Lung (tissue), 17 donors: ENCODE measurements at places on chromosomes 3 and 15.
A peak's percentile ranks its signal among the peaks of the same experiment; 100 is the strongest.

DNA sequence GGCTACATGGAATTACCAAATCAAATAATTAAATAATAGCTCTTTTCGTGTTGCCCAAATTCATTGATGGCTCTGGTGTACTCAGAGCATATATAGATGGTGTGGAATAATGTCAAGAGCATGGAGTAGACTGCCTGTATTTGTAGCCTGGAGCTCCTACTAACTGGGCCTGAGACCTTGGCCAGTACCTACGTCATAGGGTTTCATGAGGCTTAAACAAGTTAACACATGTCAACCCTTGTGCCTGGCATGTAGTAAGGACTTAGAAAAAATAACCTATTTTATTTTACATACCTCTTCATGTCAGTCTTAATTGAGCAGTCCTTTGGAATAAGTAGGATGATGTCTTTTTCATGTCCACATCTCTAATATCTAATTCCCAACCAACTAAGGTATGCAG lies 223.7 kb upstream of the DPH6 start:
- no peaks in the 10 kb centered on the region for H3K27me3 ChIP-seq
- H3K4me3 ChIP-seq, result no peak overlapping the region
- H3K27ac ChIP-seq, result no peak overlapping the region

DNA sequence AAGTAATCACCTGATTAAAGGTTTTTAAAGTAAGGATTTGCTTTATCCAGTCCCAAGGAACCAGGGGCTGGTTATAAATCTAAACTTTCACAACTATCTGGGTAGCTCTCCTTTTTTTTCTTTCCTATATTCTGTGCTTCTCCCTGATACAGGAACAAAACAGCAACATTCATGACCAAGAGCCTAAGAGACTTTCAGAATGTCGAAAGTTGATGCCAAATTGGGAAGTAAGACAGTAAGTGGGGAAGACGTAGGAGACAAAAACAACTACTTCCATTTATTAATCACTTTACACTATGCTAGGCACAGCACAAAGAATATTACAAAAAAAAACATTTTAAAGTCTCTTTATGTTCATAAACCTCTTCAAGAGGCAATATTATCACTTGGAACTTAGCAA lies 211.6 kb downstream of the MAGI1 start:
- peaks cover 23% of the 10 kb centered on the region for H3K4me1 ChIP-seq
- DNase-seq, result no peak
- H3K4me3 ChIP-seq, result no peak overlapping the region
- no peak overlapping the region for H3K27ac ChIP-seq

DNA sequence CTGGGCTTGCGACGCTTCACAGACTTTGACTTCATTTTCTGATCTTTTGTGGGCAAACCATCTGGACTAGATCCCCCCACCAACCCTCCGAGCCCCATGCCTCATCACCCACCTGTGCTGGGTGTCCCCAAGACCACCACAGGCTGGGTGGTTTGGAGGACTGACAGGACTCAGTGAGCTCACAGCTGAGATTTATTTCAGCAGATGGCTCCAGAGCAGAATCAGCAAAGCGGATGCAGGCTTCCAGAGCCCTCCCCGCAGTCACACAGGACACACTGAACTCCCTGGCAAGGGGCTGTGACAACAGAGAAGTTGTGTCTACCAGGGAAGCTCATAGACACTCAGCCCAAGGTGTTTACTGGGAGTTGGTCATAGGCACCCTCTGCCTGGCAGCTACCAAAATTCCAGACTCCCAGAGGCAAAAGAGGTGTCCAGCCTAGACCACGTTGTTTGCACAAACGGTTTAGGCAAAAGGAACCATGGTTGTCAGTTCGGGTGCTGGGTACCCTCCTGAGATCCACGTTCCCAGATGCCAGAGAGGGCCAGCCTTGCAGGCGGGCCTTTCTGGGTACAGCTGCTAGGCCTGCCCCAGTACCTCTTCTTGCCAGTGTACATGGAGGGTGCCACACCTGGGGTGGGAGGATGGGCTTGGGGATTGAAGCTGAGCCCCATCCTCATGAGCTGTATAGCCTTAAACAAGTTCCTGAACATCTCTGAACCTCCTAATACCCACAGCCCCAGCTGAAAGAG lies 170.3 kb downstream of the NSMCE3 start:
- no peaks in the 10 kb centered on the region for H3K4me1 ChIP-seq
- H3K4me3 ChIP-seq, result no peak overlapping the region
- no peaks in the 10 kb centered on the region for H3K27me3 ChIP-seq
- no peak for DNase-seq
- no peaks in the 10 kb centered on the region for H3K36me3 ChIP-seq

DNA sequence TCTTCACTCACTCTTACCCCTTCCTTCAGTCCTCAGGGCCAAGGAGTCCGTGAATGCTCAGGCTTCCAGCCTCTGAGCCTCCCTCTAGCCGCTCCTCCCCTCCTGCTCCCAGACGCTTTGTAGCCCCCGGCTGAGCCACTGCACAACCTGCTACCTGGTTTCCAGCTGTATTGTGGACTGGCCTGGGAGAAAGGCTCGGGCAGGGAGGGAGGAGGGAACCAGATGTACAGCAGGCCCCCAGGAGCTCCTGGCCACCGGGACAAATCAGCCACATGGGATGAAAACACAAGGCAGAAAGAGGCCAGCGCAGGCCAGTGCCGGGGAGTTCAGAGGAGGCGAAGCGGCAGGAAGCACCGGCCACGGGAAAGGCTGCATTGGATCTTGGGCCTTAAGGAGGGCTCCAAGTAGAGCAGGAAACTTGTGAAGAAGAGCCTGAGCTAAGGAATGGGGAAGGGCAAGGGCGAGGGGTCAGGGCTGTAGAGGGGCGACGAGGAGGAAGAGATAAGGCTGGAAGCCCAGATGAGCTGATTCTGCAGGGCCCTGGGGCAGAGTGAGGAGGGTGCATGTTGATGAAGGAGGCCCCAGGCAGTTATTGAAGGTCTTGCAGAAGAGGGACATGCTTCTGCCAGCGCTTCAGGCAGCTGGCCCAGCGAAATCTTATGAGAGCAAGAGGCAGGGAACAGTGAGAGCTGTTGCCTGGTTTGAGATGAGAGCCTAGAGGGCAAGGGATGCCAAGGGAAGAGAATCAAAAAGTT lies 14.3 kb downstream of the CPN2 start:
- no peak for DNase-seq
- H3K4me1 ChIP-seq, result peaks cover 2% of the 10 kb centered on the region
- no peak overlapping the region for H3K27ac ChIP-seq
- H3K4me3 ChIP-seq, result no peak overlapping the region
- no peaks in the 10 kb centered on the region for H3K36me3 ChIP-seq
- H3K27me3 ChIP-seq, result peaks cover 10% of the 10 kb centered on the region

- no peaks in the 10 kb centered on the region for H3K4me1 ChIP-seq
- H3K27ac ChIP-seq, result no peak overlapping the region
- H3K4me3 ChIP-seq, result no peak overlapping the region
- DNase-seq, result no peak
- no peaks in the 10 kb centered on the region for H3K36me3 ChIP-seq
- H3K27me3 ChIP-seq, result no peaks in the 10 kb centered on the region
Measured at GRCh38 chr3:173800154-173800553, 402.6 kb downstream of the NLGN1 start.

- no peak for DNase-seq
- no peak overlapping the region for H3K27ac ChIP-seq
- no peaks in the 10 kb centered on the region for H3K27me3 ChIP-seq
- no peaks in the 10 kb centered on the region for H3K4me1 ChIP-seq
- no peak overlapping the region for H3K4me3 ChIP-seq
Measured at GRCh38 chr15:28919201-28919635, 33.4 kb downstream of the APBA2 start.

- H3K4me3 ChIP-seq, result no peak overlapping the region
- no peaks in the 10 kb centered on the region for H3K36me3 ChIP-seq
- H3K4me1 ChIP-seq, result peaks cover 34% of the 10 kb centered on the region
- no peak overlapping the region for H3K27ac ChIP-seq
- H3K27me3 ChIP-seq, result no peaks in the 10 kb centered on the region
Measured at GRCh38 chr15:60964527-60964926, 264.6 kb downstream of the RORA start.

GRCh38 chr3:36649125-36649524 lies 115.2 kb downstream of the DCLK3 start:
- no peaks in the 10 kb centered on the region for H3K36me3 ChIP-seq
- no peak overlapping the region for H3K4me3 ChIP-seq
- no peak overlapping the region for H3K27ac ChIP-seq

DNA sequence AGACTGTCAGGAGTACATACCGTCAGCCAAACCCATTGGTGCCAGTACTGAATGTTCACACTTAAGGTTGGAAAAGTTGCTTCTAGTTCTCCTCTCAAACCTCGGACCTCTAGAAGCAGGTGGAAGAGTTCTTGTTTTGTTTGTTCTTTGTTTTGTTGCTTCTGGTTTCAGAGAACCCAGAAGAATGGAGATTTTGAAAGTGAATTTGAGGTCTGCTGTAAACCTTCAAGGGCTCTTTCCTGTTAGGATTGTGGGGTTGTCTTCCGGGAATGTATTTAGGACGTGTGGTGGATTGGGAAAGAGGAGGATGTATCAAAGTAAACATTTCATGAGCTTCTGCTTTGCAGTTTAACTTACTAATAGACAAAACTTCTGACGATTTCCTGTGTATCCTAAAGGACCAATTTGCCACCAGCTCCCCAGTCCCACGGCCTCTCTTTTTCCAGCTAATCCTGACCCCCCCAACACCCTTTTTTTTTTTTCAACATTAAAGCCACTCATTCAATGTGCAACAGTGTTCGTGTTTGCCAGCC lies 50.3 kb downstream of the FILIP1L start:
- DNase-seq, result peak; percentile 68
- peaks cover 3% of the 10 kb centered on the region for H3K4me1 ChIP-seq
- H3K27me3 ChIP-seq, result no peaks in the 10 kb centered on the region
- H3K36me3 ChIP-seq, result no peaks in the 10 kb centered on the region
- H3K27ac ChIP-seq, result peak overlapping the region; percentile 45
- H3K4me3 ChIP-seq, result no peak overlapping the region
